ENCODE measurements at places on chromosomes 11 and 22.
A peak's percentile ranks its signal among the peaks of the same experiment; 100 is the strongest.

- no peak within 1 kb of the TSS for H3K27ac ChIP-seq
- peak; percentile 59 for DNase-seq
- H3K4me1 ChIP-seq, result no peaks in the 10 kb centered on the region
- no peaks in the 10 kb centered on the region for H3K27me3 ChIP-seq
- H3K36me3 ChIP-seq, result no peaks in the 10 kb centered on the region
- no peak within 1 kb of the TSS for H3K4me3 ChIP-seq
Measured at GRCh38 chr11:49208006-49208721, at the start of gene FOLH1. TSS of gene FOLH1 (minus strand) at chr11:49208602. CDS start at chr11:49208409, 193 bp downstream.

DNA sequence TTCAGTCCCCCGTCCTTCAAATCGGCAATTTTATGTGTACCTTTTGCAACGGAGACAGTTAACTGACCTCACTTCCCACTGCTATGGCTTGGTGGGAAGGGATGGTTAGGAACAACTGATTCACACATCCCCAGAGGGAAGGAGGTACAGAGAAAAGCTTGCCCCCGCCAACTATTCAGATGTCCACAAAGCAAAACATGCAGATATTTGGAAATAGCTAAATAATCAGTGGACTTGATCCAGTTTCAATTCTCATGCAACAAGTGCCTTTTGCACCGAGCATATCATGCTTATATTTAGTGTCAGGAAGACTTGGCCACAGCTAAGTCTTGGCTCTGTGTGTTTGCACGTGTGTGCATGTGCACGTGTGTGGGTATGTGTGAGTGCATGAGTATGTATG, 144.6 kb downstream of the SNX19 start:
- no peaks in the 10 kb centered on the region for H3K36me3 ChIP-seq
- no peak overlapping the region for H3K4me3 ChIP-seq
- no peaks in the 10 kb centered on the region for H3K27me3 ChIP-seq
- no peaks in the 10 kb centered on the region for H3K4me1 ChIP-seq

DNA sequence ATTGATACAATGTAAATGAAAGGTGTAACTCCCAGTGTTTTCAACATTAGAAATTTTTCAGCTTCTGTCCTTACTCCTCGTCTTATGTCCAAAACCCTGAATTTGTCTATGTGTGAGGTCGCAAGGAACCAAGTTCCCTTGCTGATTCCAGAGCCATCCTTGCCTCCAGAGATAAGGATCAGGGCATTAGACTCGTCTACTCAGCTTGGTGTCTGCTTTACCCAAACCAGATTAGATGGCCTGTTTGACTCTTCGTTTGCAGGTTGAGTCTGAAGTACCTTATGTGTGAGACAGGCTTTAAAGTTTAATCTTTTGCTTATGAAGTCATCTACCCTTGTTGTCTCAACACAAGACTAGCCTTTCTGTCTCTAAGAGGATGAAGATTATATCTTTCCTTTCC, 55.6 kb downstream of the SPECC1L start:
- DNase-seq, result no peak
- no peak overlapping the region for H3K27ac ChIP-seq
- no peaks in the 10 kb centered on the region for H3K27me3 ChIP-seq
- H3K36me3 ChIP-seq, result peaks cover 56% of the 10 kb centered on the region
- no peaks in the 10 kb centered on the region for H3K4me1 ChIP-seq

DNA sequence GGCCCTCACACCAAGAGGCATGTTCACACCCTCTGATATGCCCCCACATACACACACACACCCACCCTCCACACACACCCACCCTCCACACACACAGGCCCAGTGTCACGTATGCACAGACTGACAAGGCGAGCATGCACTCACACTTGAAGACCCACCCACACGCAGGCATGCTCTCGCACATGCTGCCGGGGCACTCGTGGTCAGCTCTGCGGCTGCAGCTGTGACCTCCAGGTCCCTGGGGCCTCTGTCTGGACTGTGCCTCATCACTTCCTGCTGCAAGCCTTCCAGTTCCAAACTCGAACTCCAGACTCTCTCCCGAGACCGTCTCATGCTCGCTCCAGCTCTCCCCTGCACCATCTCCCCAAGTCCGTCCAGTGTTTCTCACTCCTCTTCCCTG, 9.5 kb downstream of the DCHS1 start:
- no peaks in the 10 kb centered on the region for H3K27me3 ChIP-seq
- H3K36me3 ChIP-seq, result no peaks in the 10 kb centered on the region
- H3K4me1 ChIP-seq, result peaks cover 17% of the 10 kb centered on the region
- no peak for DNase-seq
- H3K27ac ChIP-seq, result no peak overlapping the region

GRCh38 chr22:33443683-33444082, 385.5 kb upstream of the SYN3 start:
- H3K4me3 ChIP-seq, result no peak overlapping the region
- H3K27ac ChIP-seq, result no peak overlapping the region
- DNase-seq, result no peak
- H3K27me3 ChIP-seq, result no peaks in the 10 kb centered on the region

DNA sequence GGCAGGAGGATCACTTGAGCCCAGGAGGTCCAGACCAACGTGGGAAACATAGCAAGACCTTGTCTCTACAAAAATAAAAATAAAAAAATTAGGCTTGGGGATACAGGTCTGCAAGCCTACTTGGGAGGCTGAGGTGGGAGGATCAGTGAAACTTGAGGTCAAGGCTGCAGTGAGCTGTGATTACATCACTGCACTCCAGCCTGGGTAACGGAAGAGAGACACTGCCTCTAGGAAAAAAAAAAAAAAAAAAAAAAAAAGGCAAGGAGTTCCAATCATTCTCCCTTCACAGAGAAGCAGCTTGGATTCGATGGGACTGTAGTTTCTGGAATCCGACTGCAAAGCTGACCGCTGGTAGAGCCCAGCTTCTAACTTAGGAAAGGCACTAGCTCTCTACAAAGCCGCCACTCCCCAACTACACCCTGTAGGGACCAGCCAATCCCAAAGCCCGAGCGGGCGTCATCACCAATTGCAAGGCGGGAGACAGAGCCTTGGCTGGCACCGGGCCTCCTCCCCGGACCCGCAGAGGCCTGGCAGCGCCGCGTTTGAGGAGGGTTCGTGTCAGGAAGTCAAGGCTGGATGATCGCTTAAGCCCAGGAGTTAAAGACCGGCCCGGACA, 716 bp upstream of the DDB2 start:
- H3K4me1 ChIP-seq, result peaks cover 24% of the 10 kb centered on the region
- peak; percentile 93 for DNase-seq
- H3K27me3 ChIP-seq, result no peaks in the 10 kb centered on the region

GRCh38 chr11:3165916-3166267, 782 bp upstream of the OSBPL5 start:
- no peak overlapping the region for H3K27ac ChIP-seq
- H3K4me3 ChIP-seq, result no peak overlapping the region
- peak; percentile 0 for DNase-seq
- no peaks in the 10 kb centered on the region for H3K36me3 ChIP-seq
- H3K4me1 ChIP-seq, result peaks cover 33% of the 10 kb centered on the region

Data from cardiac muscle cell (in vitro differentiated cells and primary cell).